ENCODE measurements at places on chromosomes 3 and 15.

GRCh38 chr15:25418202-25418601 is 20.6 kb downstream of the UBE3A start:
- H3K4me1 ChIP-seq, result peaks cover 69% of the 10 kb centered on the region
- H3K36me3 ChIP-seq, result peaks cover 4% of the 10 kb centered on the region
- no peak overlapping the region for H3K4me3 ChIP-seq
- H3K27me3 ChIP-seq, result no peaks in the 10 kb centered on the region
- no peak for DNase-seq

GRCh38 chr3:124669470-124669869 is 60.8 kb upstream of the UMPS start:
- no peak for DNase-seq
- H3K4me3 ChIP-seq, result no peak overlapping the region
- no peaks in the 10 kb centered on the region for H3K27me3 ChIP-seq
- H3K27ac ChIP-seq, result peak overlapping the region; percentile 96
- peaks cover 48% of the 10 kb centered on the region for H3K4me1 ChIP-seq
- H3K36me3 ChIP-seq, result peaks cover 8% of the 10 kb centered on the region

- H3K36me3 ChIP-seq, result peaks cover 5% of the 10 kb centered on the region
- H3K27me3 ChIP-seq, result peaks cover 6% of the 10 kb centered on the region
- DNase-seq, result no peak
- peak overlapping the region; percentile 24 for H3K27ac ChIP-seq
- no peak overlapping the region for H3K4me3 ChIP-seq
Measured at GRCh38 chr3:31559872-31560534, 27.3 kb downstream of the STT3B start.

- no peak overlapping the region for H3K4me3 ChIP-seq
- no peak overlapping the region for H3K27ac ChIP-seq
- no peak for DNase-seq
- H3K27me3 ChIP-seq, result peaks cover 4% of the 10 kb centered on the region
- peaks cover 6% of the 10 kb centered on the region for H3K4me1 ChIP-seq
Measured at GRCh38 chr3:134126153-134126552, 96.4 kb upstream of the SLCO2A1 start.

DNA sequence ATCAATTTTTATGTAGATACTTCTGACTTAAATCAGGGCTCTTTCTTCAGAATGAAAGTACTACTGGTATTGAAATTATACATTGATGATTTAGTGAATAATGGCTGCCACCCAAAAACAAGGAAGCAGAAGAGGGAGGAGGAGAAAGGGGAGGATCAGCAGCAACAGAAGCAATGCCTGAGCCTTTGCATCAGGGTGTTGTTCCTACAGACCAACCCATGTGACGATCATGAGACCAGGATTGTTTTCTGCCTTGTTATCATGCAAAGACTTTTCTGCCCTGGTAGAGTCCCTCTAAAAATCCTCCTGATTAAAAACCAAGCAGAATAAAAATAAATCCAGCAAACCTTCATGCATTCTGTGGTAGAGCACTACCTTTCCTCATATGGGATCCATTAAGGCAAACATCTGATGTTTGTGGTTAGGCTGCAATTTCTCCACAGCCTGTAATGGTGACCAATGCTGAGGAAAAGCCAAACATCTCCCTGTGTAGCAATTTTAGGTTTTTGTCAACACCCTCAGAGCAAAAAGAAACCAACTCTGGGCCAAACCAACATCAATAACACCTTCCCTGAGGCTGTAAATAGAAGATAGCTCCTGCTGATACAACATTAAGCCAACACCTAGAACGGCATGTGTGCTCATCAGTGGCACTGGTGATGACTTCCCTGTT is 191.7 kb downstream of the ATP8B4 start:
- H3K4me3 ChIP-seq, result no peak overlapping the region
- H3K27ac ChIP-seq, result peak overlapping the region; percentile 28
- H3K36me3 ChIP-seq, result peaks cover 22% of the 10 kb centered on the region
- peak; percentile 24 for DNase-seq
- H3K27me3 ChIP-seq, result no peaks in the 10 kb centered on the region

DNA sequence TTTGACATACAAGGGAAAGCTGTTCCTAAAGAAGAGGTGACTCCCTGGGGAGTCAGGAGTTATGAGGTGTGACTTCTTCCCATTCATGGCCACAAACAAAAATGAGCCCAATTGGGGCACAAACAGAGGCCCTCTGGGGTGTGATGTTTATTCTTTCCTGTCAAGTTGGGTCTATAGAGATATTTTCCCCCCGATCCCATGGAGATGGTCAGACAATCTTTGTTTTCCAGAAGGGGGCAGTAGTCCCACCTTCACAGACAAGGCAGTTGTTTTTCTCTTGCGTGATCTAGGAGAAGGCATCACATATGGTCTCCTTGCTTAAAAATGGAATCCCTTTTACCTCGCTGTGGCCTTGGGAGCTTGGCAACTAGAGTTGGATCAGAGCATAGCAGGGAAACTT is 110.3 kb downstream of the MFSD1 start:
- no peaks in the 10 kb centered on the region for H3K4me1 ChIP-seq
- no peaks in the 10 kb centered on the region for H3K36me3 ChIP-seq
- H3K27me3 ChIP-seq, result peaks cover 2% of the 10 kb centered on the region
- H3K4me3 ChIP-seq, result no peak overlapping the region
- no peak for DNase-seq

DNA sequence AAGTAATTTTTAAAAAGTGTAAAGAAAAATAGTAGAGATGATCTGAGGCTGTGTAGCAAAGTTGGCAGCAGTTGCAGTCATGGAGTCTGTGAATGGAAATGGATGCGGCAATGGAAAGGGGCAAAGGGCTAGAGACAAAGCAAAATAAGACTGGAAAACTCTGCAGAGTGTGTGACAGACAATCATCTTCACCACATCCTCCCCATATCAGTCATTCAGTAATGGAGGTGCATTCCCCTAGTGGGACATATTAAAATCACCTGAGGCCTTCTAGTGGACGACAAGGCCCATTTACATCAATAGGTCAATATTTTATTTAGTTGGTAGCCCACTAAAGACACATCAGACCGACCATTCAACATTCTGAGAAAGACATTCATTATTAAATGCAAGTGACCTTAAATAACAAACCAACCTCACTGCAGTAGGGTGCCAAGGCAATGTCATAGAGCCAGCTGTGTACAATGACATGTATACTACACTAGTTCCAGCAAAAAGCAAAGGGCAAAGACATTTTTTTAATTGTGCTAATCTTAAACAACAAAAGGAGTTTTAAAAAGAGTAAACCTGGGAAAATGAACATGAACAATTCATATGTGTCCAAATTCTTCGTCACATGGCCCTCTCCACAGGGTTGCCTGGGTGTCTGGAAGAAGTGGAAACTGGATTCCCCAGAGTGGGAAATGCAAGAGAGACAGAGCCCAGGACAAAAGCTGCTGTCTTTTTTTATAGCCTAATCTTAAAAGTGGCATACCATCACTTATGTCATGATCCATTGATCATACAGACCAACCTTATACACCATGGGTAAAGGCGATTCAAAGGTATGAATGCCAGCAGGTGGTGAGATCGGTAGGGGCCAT is 15.6 kb upstream of the RAP2B start:
- peaks cover 10% of the 10 kb centered on the region for H3K4me1 ChIP-seq
- H3K36me3 ChIP-seq, result no peaks in the 10 kb centered on the region
- H3K27me3 ChIP-seq, result peaks cover 1% of the 10 kb centered on the region
- no peak overlapping the region for H3K27ac ChIP-seq
- no peak for DNase-seq
- no peak overlapping the region for H3K4me3 ChIP-seq

GRCh38 chr3:96236522-96236921 is 577.9 kb upstream of the EPHA6 start:
- H3K36me3 ChIP-seq, result no peaks in the 10 kb centered on the region
- H3K27me3 ChIP-seq, result no peaks in the 10 kb centered on the region
- no peaks in the 10 kb centered on the region for H3K4me1 ChIP-seq
- H3K27ac ChIP-seq, result no peak overlapping the region
- H3K4me3 ChIP-seq, result no peak overlapping the region

- peaks cover 23% of the 10 kb centered on the region for H3K36me3 ChIP-seq
- no peak overlapping the region for H3K27ac ChIP-seq
- no peak for DNase-seq
- H3K4me1 ChIP-seq, result no peaks in the 10 kb centered on the region
- H3K4me3 ChIP-seq, result no peak overlapping the region
- no peaks in the 10 kb centered on the region for H3K27me3 ChIP-seq
Measured at GRCh38 chr15:65904301-65904700, 35.0 kb downstream of the RAB11A start.

DNA sequence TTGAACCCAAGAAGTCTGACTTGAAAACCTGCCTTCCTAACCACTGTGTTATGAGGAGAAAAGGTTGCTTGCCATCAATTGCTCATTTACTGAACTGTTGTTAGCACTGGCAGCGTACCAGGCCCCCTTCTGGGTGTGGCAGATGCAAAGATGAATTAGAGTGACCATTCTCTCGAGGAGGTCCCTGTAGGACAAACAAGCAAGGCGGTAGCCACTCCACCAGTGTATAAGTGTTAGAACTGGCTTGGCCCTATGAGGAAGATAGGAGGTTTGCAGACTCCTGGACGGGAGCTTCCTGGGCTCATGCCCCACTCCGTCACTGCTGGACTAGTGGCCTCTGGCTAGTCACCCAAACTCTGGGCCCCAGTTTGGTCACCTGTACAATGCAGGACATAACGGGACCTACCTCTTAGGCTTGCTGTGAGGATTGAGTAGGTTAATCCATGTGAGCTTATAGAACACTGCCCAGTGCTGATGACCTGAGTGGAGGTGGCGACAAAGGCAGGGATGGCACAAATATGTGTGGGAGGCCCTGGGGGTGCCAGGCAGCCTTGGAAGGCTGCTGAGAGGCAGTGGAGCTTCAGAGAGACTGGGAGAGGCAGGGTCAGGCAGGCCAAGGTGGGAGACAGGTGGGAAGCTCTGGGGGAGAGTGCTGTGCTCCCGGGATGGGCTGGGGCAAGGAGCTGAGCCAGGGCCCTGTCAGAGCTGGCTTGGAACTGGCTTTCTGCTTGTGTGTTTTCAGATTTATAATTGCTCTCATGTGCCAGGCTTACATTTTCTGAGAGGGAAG is 145.9 kb downstream of the DNAJB8 start:
- H3K4me1 ChIP-seq, result peaks cover 4% of the 10 kb centered on the region
- no peaks in the 10 kb centered on the region for H3K36me3 ChIP-seq

DNA sequence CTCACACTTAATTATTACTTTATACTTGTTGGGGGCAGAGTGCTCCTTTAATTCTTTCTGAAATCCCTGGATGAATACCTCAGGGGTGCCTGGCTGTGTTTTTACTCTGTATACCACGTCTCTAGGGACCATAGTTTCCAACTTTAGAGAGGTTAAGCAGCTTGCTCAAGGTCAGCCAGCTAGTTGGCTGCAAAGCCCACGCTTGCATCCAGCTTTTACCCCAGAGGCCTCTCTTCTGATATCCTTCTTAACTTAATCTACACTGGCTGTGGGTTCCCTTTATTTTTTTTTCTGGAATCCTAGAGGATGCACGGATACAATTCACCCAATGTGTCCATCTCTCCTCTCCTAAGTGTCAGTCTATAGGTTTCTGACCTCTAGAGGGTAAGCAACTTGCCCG is 1.4 kb downstream of the PDZRN3 start:
- no peaks in the 10 kb centered on the region for H3K27me3 ChIP-seq
- H3K27ac ChIP-seq, result no peak overlapping the region
- H3K36me3 ChIP-seq, result no peaks in the 10 kb centered on the region
- no peak for DNase-seq
- no peak overlapping the region for H3K4me3 ChIP-seq
- no peaks in the 10 kb centered on the region for H3K4me1 ChIP-seq

DNA sequence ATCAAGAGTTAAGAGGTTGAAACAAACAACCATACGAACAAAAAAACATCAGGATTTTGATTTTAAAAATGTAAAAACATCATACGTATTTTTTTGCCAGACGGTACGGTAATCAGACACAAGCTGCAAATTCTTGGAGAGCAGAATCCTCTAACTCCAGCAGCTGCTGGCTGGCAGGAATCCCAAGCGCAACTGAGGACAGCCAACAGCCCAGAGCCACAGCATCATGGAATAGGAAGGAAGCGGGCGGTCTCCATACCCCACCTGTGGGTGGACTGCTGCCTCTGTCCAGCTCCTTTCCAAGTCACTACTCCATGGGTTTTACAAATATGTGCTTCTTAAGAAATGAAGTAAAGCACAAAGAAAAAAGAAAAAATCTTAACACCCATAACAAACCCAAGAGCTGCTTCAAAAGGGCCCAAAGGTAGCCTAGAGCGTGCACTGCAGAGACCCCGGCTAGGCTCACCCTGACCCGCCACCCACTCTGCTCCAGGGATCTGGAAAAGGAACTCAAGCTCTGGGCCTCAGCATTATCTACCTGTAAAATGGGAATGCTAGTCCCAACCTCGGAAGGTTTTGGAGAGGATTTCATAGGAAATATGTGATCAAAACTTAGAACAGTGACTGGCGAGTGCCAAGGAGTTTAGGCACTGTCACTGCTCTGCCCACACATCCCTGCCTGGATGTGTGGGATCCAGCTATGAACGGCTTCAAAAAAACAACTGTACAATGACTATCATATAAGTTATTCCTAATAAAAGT is 33.4 kb downstream of the ZXDC start:
- no peak overlapping the region for H3K4me3 ChIP-seq
- no peak for DNase-seq
- no peaks in the 10 kb centered on the region for H3K4me1 ChIP-seq
- no peaks in the 10 kb centered on the region for H3K27me3 ChIP-seq

- H3K36me3 ChIP-seq, result no peaks in the 10 kb centered on the region
- no peak overlapping the region for H3K4me3 ChIP-seq
- peaks cover 4% of the 10 kb centered on the region for H3K27me3 ChIP-seq
- DNase-seq, result no peak
Measured at GRCh38 chr15:68586274-68586961, 7.6 kb downstream of the CORO2B start.

DNA sequence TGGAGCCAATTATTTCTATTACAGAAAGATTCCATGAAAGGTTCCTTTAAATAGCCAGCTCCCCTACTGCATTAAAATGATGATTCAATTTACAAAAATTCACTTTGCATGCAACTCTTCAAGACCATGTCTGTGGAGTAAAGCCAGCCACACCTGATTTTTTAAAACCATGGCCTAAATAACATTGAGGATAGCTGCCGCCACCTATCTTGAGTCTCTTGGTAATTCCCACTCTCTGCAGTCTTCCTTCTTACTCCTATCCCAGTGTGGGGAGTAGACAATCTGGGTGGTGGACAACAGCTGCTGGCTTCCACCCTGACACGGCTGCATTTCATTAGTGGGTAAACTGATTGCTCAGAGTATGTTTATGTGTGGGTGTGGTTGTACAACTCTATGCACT is 10.7 kb downstream of the LRTM1 start:
- H3K27ac ChIP-seq, result no peak overlapping the region
- no peaks in the 10 kb centered on the region for H3K27me3 ChIP-seq
- no peak for DNase-seq
- H3K4me3 ChIP-seq, result no peak overlapping the region
- no peaks in the 10 kb centered on the region for H3K4me1 ChIP-seq
- no peaks in the 10 kb centered on the region for H3K36me3 ChIP-seq

- H3K27ac ChIP-seq, result no peak overlapping the region
- no peak overlapping the region for H3K4me3 ChIP-seq
- no peaks in the 10 kb centered on the region for H3K27me3 ChIP-seq
- DNase-seq, result no peak
- peaks cover 10% of the 10 kb centered on the region for H3K36me3 ChIP-seq
Measured at GRCh38 chr3:58161435-58162398, 49.1 kb downstream of the DNASE1L3 start.

GRCh38 chr3:3639078-3639477 is 160.2 kb upstream of the LRRN1 start:
- no peak overlapping the region for H3K27ac ChIP-seq
- DNase-seq, result no peak
- peaks cover 3% of the 10 kb centered on the region for H3K27me3 ChIP-seq
- H3K4me3 ChIP-seq, result no peak overlapping the region
- H3K36me3 ChIP-seq, result no peaks in the 10 kb centered on the region

Measured in immature natural killer cell (primary cell).